Adrenal gland (tissue), 19 donors: ENCODE measurements at places on chromosomes 7 and 10. TPM values are rescaled to one million over a fixed set of nuclear protein-coding genes. Genes with fewer than 3 reads are reported as not detected.

AGR3 gene
- not detected for total RNA-seq

OGDHL gene
- 1.4 TPM for total RNA-seq

DNA sequence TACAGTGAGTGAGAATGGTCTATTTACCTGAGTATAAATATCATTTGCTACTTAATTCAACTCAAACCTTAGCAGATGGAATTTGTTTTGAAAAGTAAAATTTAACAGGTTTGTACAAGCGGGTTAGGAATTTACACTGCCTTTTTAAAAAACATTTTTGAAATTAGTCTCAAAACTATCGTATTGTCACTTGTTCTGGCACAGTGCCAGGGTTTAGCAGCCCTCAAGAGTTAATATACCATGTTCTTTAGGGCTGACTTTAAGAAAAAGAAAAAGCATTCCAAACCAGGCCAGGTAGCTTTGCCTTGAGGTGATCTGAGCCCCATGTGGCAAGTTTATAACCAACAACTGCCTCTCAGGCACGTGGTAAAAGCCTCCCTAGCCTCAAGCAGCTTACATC, 17.8 kb downstream of the CCNJ start:
- no peaks in the 10 kb centered on the region for H3K4me1 ChIP-seq
- H3K27ac ChIP-seq, result no peak overlapping the region
- DNase-seq, result no peak
- H3K36me3 ChIP-seq, result no peaks in the 10 kb centered on the region
- H3K4me3 ChIP-seq, result no peak overlapping the region

- H3K27ac ChIP-seq, result no peak overlapping the region
- H3K27me3 ChIP-seq, result no peaks in the 10 kb centered on the region
- no peak overlapping the region for H3K4me3 ChIP-seq
- no peak for DNase-seq
Observed at GRCh38 chr10:8873310-8873709, 818.8 kb downstream of the GATA3 start.

DNA sequence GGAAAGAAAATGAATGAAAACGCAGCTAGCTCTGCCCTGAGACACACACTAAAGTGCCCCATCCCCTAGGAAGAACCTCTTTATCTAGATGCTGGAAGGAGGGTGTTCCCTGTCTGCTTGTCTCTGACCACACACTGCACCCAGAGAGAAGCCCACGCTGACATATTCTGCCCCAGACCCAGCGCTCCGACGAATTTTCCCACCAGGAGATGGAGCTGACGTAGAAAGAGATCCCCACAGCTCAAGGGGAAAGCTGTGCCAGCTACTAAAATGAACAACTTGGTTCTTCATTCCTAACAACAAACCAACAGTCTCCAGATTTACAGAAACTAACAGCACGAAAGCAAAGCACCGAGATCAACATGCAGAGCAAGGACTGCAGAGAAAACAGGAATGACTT, 73.3 kb downstream of the KIAA1549 start:
- no peaks in the 10 kb centered on the region for H3K27me3 ChIP-seq
- DNase-seq, result no peak
- H3K4me3 ChIP-seq, result no peak overlapping the region
- H3K4me1 ChIP-seq, result no peaks in the 10 kb centered on the region

LRRTM3 gene
- not detected for total RNA-seq

DNA sequence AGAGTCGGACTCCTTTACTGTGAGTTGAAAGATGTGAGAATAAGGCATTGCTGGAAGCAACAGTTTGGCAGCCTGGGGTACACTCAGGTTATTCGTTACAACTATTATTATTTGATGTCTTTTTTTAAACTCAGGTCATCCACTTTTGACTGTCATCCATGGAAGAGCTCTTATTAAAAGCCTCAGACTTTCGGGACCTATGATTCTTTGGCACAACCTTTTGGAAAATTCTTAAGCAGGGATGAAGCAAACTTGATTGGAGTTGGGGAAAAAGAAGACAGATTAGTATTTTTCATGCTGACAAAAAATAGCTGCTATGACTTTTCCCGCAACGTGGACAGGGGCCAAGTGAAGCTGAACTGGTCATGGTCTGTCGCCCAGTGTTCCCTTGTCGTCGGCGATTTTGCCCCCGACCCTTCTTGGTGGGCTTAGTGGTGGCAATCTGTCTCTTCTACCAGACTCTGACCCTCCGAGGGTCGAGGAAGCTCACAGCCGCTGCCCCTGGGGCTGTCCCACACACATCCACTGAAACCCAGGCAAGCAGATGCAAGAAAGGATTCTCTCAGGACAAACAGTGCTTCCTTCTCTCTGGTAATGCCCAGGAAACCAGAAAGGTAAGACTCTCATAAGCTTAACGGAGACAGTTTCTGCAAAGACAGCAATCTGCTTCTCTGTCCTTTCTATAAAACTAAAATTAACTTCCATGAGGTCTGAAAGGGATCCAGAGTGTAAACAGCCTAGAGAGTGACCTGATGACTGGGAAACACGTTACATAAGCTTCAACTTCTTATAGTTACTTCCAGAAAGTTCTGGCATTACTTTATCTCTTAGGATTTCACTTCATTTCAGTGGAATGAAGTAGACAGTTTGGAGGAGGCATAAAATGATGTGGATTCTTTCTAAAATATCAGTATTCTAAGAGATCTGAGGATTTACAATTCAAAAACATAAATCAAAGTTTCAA, 1.0 kb downstream of the CPED1 start:
- peak overlapping the region; percentile 72 for H3K27ac ChIP-seq
- no peaks in the 10 kb centered on the region for H3K27me3 ChIP-seq
- peak; percentile 23 for DNase-seq
- peaks cover 32% of the 10 kb centered on the region for H3K4me1 ChIP-seq
- H3K4me3 ChIP-seq, result peak overlapping the region; percentile 24

SNX13 gene
- total RNA-seq, result 66.1 TPM

GRCh38 chr7:90613088-90613498, 17.0 kb downstream of the CDK14 start:
- DNase-seq, result no peak
- peaks cover 7% of the 10 kb centered on the region for H3K4me1 ChIP-seq
- no peak overlapping the region for H3K4me3 ChIP-seq

DGKB gene
- total RNA-seq, result not detected

DNA sequence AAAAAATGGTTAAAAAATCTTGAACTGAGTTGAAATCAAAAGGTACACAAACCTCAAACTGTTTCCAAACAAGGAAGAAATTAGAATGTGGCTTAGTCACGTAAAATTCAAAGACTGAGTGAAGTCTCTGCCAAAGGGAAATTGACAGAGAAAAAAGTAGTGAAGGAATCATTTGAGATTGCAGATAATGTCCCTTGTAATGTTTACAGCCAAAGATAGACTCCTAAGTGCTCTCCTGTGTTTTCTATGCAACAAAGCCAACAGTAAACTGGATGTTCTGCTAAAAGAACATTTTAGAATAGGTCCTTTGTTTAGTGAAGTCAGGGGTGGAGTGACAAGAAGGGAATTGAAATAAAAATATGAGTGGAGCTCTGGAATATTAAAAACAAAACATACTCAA, 117.9 kb downstream of the ITGA8 start:
- no peaks in the 10 kb centered on the region for H3K36me3 ChIP-seq
- H3K27ac ChIP-seq, result no peak overlapping the region
- no peak for DNase-seq
- H3K4me3 ChIP-seq, result no peak overlapping the region
- no peaks in the 10 kb centered on the region for H3K27me3 ChIP-seq

DNA sequence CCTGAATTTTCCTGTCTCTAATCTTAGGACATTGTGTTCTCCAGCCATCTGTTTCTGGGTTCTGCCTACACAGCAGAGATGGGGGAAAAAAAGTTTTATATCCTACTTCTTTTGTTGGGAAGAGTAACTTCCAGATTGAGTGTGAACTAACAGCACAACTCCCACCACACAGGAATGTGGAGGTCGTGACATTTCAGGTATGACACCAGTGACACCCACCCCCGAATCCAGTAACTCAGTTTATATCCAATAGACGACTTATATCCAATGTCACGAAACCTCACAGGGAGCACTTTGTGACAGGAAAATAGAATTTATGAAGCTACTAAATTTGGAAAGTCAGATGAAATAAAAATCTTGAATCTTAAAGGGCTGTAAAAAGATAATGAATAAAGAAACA, 211.9 kb upstream of the GRM3 start:
- H3K36me3 ChIP-seq, result no peaks in the 10 kb centered on the region
- H3K4me1 ChIP-seq, result no peaks in the 10 kb centered on the region
- DNase-seq, result no peak
- no peak overlapping the region for H3K4me3 ChIP-seq
- H3K27me3 ChIP-seq, result no peaks in the 10 kb centered on the region

SLC26A5 gene
- total RNA-seq, result not detected

LIPK gene
- total RNA-seq, result not detected

- H3K27me3 ChIP-seq, result no peaks in the 10 kb centered on the region
- no peak for DNase-seq
- no peak overlapping the region for H3K4me3 ChIP-seq
- no peaks in the 10 kb centered on the region for H3K4me1 ChIP-seq
- H3K27ac ChIP-seq, result no peak overlapping the region
Observed at GRCh38 chr10:51137756-51138529, 63.7 kb downstream of the PRKG1 start.

DNA sequence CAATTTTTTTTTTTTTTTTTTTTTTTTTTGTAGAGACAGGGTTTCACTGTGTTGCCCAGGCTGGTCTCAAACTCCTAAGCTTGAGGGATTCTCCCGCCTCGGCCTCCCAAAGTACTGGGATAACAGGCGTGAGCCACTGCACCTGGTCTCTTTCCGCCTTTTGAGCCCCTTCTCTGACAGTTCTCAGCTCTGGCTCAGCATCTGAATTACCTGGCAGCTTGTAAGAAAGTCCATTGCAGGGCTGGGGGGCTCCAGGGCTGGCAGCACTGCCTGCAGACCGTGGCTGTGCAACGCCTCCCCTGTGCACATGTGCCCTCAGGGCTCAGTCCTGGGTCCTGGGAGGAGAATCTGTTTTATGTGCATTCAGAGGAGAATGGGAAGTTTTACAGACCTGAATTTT, 37.6 kb downstream of the VWA2 start:
- no peak overlapping the region for H3K4me3 ChIP-seq
- no peak overlapping the region for H3K27ac ChIP-seq
- H3K36me3 ChIP-seq, result no peaks in the 10 kb centered on the region
- H3K4me1 ChIP-seq, result no peaks in the 10 kb centered on the region
- no peak for DNase-seq

ADRB1 gene
- 0.53 TPM for total RNA-seq

MET gene
- total RNA-seq, result 0.60 TPM

DNA sequence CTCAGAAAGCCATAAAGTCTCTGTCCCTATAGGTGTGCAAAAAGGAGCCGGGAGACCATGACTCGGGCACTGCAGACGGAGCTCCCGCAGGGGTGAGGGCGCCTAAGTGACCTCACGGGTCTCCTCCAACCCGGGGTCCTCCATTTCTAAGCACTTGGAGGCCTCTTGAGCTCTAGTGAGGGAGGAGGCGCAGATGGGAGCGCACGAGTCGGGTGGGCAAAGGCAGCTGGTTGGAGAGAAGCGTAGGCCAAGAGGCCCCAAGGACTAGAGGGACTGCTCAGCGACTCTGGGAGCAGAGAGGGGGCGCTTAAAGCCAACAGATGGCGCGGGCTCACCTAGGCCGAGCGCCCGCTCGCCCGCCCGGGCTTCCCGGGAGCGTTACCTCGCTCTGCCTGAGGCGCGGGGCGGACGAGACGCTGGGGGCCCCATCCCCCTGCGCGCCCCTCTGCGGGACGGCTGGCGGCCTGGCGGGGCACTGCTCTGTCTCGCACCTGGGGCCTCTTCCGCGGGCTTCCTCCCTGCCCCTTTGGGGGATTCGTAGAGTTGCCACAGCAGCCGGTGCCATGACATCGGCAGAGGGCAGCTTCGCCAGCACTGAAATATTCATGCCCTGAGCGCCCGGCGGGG, 523 bp upstream of the CDH23 start:
- DNase-seq, result peak; percentile 31
- no peaks in the 10 kb centered on the region for H3K36me3 ChIP-seq
- no peak overlapping the region for H3K27ac ChIP-seq
- peaks cover 9% of the 10 kb centered on the region for H3K4me1 ChIP-seq
- H3K4me3 ChIP-seq, result no peak overlapping the region

DNA sequence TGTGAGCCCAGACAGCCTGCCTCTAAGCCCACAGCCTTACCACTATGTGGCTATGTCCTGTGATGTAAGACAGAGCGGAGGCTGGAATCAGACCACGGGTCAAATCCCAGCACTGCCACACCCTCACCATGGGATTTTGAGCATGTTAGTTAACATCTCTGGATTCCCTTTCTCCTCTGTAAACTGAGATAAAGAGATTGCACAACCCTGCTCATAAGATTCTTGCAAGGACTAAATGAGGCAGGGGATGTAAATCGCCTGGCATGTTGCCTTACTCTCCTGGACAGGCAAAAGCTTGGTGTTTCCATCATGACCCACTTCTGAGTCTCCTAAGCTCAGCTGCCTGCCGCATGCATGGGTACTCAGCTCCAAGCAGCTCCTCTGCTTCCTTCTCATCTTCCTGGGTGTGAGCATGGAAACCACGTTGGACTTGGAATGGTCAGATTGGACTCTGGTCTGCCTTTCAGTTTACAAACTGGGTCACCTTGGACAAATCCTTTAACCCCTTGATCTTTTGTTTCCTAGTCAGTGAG, 41.3 kb upstream of the MTURN start:
- H3K4me1 ChIP-seq, result no peaks in the 10 kb centered on the region
- no peaks in the 10 kb centered on the region for H3K27me3 ChIP-seq
- H3K27ac ChIP-seq, result no peak overlapping the region

SYT15 gene
- 3.4 TPM for total RNA-seq

MYL10 gene
- not detected for total RNA-seq

NUTM2A gene
- total RNA-seq, result 0.54 TPM

DNA2 gene
- total RNA-seq, result 0.55 TPM

DNA sequence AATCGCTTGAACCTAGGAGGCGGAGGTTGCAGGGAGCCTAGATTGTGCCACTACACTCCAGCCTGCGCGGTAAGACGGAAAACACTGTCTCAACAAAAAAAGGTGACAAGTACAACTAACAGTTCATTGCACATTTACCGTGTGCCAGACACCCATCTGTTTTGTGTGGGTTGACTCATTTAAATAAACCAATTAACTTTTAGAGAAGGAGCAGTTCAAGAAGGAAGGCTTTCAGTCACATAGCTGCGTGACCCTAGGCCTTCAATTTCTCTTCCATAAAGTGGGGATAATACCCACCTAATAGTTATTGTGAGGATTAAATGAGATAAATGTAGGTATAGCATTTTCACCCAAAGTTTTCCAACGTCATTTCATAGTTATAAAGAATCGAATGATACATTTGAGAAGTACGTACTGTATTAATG, 52.3 kb upstream of the KDM7A start:
- no peak for DNase-seq
- peaks cover 5% of the 10 kb centered on the region for H3K27me3 ChIP-seq
- H3K36me3 ChIP-seq, result no peaks in the 10 kb centered on the region
- H3K27ac ChIP-seq, result no peak overlapping the region
- peaks cover 26% of the 10 kb centered on the region for H3K4me1 ChIP-seq
- H3K4me3 ChIP-seq, result no peak overlapping the region
